ENCODE measurements at places on chromosomes 13 and 19. TPM values are rescaled to one million over a fixed set of nuclear protein-coding genes. Genes with fewer than 3 reads are reported as not detected.

The KLF16 gene
- 3.7 TPM for polyA plus RNA-seq

DNA sequence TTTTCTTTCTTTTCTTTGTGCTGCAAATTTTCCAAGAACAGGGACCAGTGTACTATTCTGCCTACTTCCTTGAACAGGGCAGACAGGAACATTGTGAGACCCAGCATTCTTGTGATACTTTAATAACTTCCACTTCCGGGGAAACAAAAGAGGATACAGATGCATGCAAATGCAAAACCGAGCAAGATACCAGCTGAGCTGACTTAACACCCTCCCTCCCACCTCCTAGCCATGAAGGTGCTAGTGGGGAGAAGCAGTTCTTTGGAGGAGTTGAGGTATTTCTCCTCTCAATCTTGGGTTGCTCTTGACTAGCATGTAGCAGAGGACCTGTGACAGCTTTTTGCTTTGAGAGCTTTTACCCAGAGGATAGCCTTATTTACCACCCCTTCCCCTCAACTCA is 111.2 kb downstream of the KLF5 start:
- DNase-seq: no peak

DNA sequence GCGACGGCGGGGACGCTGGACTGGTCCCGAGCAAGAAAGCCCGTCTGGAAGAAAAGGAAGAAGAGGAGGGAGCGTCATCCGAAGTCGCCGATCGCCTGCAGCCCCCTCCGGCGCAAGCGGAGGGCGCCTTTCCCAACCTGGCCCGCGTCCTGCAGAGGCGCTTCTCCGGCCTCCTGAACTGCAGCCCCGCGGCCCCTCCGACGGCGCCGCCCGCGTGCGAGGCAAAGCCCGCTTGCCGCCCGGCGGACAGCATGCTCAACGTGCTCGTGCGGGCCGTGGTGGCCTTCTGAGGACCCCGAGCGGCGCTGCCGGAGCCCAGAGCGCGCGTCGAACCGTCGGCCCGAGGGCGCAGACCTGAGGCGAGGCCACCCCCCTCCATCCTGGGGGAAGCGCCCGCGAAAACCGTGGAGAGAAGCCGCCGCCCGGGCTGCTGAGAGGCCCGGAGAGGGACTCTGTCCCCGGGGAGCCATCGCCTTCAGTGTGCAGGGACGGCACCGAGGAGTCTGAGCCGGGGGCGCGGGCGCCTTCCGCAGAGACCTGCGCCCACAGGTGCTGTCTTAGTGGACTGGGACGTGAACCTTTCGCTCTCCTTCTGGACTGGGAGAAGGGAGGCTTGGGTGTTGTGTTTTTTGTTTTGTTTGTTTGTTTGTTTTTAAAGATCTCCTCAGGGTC is 3.5 kb downstream of the IER2 start:
- DNase-seq: no peak

- no peak for DNase-seq
Observed at GRCh38 chr13:113655346-113656002, 2.5 kb downstream of the ATP4B start.

The CRYL1 gene
- 25.6 TPM for polyA plus RNA-seq

The CALR3 gene
- polyA plus RNA-seq: not detected

DNA sequence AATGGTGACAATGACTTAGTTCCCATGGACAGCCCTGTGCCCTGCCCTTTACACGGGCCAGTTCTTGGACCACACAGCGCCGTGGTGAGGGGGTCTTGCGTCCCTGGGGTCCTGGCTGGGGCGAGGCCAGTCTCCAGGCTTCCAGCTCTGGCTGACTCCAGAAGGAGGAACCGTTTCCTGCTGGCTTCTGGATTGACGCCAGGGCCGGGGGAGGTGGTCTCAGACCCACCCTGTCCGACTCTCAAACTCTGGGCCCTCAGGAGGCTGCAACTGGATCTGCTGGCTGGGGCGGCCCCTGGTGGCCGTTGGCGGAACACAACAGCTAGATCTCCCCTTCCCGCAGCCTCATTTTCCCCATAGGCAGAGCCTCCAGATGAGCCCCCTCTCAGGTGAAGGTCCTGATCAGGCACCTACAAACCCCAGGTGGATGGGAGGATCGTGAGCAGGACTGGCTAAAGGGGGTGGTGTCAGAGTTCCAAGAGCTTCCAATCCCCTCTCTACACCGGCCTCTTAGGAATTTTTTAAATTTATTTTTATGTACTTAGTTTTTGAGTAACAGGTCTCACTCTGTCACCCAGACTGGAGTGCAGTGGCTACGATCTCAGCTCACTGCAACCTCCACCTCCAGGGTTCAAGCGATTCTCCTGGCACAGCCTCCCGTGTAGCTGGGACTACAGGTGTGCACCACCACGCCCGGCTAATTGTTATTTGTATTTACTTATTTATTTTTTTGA is 8.0 kb downstream of the CCDC194 start:
- no peak for DNase-seq

DNA sequence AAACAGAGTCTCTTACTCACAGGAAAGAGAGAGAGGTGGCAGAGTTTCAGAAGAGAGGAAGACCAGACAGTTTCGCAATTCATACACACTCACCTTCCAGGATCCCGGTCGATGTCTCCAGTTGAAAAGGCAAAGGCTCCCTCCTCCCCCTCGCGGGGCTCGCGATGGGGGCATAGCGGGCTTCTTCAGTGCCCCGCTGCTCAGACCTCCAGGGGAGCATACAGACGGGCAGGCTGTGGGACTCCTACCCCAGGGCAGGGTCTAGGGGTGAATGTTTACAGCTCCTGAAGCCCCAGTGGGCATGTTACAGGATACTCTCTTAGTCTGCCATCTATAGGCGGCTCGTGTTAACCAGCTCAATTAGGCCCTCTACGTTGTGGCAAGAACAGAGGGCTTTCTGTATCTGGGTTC is 139.2 kb downstream of the SLITRK5 start:
- no peak for DNase-seq

DNA sequence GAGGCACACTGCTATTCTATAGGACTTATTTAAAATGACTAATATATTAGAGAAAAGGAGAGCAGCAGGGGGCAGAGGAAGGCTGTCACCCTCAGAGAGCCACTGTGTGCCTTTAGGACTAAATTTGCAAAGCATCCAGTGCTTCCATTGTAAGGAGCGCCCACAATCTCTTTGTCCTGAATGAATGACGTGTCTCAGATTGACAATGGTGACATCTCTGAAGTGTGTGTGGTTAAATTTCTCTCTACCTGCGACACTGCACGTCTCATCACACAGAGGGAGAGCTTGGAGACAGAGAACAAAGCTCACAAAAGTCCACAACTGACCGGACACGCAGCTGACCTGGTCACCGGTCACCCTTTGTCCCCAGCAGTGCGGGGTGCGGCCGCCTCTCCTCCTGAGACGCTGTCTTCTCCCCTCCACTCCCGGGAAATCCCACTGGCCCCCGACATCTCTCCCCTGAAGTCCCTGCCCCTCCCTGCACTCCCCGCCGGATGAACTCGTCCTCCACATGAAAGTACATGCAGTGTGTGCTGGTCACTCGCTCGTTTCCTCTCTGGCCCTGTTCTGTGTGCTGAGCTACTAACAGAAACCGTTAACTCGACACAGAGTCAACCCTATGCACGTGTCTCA is 107.2 kb downstream of the RAB20 start:
- DNase-seq: no peak

The CEACAM4 gene
- not detected for polyA plus RNA-seq

The OVOL3 gene
- not detected for polyA plus RNA-seq

GRCh38 chr13:44300895-44301638 is 72.6 kb upstream of the SERP2 start:
- peak; percentile 35 for DNase-seq

DNA sequence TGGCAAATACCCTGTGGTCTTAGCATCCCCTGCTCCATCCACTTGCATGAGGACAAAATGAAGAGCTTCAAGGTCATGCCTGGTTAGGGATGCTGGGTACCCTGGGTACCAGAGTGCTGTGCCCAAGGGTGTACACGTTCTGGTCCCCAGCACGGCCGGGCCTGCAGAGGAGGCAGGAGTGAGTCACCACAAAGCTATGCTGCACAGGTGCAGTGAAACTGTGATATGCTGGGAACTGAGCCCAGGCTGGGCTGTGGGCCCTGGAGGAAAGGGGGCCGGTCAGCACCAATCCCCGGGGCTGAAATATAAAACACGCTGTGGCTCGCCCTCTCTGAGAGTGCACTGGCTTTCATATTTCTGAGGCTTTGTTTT is 95.1 kb downstream of the TSHZ3 start:
- no peak for DNase-seq

GRCh38 chr19:41910240-41910991 is 17.8 kb downstream of the ERFL start:
- no peak for DNase-seq

Data from BJ (cell line).